ENCODE measurements at places on chromosomes 5 and 9.
A peak's percentile ranks its signal among the peaks of the same experiment; 100 is the strongest.

DNA sequence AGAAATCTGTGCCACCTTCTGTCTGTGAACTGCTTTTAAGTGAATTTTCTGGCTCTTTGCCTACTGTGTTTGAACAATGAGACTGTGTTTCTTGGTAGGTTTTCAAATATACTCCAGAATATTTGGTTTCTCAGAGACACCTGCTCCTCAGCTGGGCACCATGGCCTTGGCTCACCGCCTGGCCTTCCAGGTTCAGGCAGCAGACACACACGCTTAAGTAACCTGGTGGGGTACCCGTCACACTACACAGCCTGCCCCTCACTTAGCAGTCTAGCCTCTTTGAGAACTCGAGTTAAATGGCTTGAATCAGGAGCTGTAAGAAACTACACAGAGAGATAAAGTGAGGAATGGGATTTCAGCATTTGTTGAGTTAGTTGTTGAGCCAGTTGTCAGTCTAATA is 530.5 kb downstream of the MTRR start:
- no peak for DNase-seq

DNA sequence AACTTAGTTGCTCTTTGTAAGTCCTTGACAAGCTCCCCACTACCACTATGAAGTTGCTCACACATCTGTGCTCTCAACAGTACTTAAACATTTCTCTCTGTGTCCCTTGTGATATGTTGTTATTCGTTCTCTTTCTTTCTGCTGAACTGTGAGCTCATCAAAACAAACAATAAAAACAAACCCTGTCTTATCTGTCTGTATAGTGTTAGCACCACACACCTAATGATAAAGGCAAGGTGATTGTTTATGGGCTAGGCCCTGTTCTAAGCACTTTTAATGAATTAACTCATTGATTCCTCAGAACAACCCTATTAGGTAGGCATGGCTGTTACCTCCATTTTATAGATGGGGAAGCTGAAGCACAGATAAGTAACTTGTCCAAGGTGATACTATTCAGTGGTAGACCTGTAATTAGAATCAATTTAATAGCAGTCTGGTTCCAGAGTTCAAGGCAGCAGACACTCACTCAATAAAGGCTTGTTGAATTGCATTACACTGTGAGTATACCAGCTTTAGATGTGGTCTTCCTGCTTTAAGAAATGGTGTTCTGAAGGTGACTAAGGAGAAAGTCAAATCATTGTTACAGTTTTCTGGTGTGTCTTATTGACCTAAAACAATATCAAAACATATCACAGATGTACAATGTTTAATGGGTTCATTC is 153.6 kb upstream of the ELL2 start:
- DNase-seq, result no peak

DNA sequence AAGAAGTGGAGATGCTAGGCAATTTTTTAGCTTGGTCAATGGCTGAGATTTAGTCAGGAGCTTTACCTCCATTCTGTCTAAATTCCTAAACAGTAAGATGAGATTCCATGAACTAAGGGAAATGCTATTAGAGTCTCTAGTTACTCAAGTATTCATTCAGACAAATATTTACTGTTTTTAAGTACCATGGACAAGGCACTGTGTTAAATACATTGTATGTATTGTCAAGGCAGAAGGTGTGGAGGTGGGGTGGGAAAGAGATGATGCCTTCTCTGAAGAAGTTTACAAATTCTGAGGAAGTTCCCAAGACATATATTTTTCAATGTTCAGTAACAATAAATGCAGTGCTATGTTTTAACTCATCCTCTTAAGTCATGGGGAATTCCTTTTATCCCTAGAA is 459.9 kb upstream of the NMUR2 start:
- no peak for DNase-seq

GRCh38 chr5:56330806-56331205 is 97.7 kb upstream of the ANKRD55 start:
- DNase-seq, result no peak

DNA sequence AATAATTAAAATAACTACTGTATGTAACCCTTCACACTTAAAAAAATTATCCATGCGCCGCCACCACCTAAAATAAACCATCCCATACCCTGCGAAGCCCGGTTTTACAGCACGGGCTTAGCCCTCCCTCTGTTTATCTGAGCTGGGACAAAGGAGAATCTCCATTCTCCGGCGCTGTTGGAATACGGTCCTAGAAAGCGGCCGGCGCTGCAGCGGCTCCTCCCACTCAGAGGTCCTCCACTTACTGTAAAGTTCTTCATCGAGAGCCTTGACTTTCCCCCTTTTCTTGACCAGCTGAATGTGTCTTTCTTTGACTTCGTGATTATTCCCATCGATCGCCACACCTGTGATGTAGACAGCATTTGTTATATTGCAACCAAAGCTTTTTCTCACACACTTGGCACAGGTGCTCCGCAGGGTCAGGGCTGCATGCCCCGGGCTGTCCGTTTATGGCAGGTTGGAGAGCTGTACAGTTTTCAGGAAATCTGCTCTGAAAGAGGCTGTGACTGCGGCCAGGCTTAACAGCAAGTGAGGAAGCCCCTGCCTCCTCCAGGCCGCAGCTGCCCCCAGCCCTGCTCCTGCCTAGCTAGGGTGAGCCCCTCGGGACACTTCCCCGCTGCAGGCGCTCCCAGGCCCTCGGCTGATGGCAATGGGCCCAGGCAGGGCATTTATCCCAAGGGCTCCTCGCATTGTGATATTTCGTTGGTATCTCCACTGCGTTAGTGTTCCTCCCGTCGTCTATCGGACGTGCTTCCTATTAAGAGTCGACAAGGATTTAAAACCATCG is 16.7 kb downstream of the GFPT2 start:
- DNase-seq, result no peak

GRCh38 chr5:127549551-127549950 is 32.1 kb downstream of the PRRC1 start:
- DNase-seq, result no peak

- no peak for DNase-seq
Observed at GRCh38 chr5:1050423-1051365, 42.1 kb downstream of the NKD2 start.

DNA sequence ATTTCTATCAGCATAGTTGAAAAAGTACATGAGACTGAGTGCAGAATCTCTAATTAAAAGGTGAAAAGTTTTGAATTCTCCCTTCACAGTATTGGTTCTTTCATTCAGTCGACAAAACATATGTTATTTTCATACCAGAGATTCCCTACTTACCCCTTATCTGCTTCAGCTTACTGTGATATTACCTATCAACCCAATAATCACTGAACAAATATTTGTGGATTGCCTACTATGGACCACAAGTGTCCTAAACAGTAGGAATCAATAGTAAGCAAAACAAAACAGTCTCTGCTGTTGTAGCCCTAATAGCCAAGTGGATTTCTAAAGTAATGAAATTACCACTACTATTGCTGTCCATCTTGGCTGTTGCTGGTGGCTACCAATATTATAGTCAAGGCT is 11.5 kb downstream of the CCDC152 start:
- DNase-seq, result no peak

GRCh38 chr5:141878186-141878710 is at the start of gene PCDH1:
TSS of gene PCDH1 (minus strand) at chr5:141878410. CDS start at chr5:141878262, 148 bp downstream.
- DNase-seq, result no peak

DNA sequence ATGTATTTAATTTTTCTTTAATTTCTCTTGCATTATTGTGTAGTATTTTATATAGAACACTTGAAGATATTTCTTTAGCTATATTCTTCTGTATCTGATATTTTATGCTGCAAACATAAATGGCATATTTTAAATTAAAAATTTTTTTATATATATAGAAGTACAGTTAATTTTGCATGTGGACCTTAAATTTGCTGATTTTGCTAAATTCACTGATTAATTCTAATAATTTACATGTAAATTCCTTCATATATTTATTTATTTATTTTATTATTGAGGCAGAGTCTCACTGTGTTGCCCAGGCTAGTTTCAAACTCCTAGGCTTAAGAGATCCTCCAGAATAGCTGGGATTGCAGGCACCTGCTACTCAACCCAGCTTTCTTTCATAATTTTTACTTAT is 276.9 kb downstream of the PRR16 start:
- no peak for DNase-seq

DNA sequence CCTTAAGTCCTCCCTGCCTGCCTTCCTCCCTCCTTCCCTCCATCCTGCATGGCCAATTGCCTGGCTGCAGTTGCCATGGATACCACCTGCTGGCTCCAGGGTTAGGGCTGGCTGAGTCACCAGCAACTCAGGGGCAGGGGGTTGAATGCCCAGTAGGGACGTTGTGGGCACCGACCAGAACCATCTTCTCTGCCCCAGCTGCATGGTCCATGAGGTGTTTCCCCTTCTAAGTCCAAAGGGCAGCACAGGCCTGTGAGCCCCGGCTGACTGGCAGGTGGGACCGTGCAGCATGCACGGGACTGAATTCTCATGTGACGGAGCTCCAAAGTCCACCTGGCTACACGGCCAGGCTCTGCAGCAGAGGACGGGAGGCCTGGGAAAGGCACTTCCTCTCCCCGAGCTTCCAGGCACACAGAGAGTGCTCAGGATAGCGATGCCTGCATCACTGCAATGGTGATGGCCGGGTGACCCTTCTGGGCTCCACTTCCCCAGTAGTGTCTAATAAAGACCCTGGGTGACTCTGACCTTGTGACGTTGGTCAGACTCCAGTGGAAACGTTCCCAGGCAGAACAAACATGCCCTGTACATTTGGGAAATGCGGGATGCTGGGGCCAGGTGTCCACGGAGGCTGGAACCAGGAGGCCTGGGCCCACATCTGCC is 5.7 kb downstream of the ASS1 start:
- no peak for DNase-seq

- DNase-seq, result no peak
Observed at GRCh38 chr9:7937761-7938491, 138.3 kb upstream of the DMAC1 start.

DNA sequence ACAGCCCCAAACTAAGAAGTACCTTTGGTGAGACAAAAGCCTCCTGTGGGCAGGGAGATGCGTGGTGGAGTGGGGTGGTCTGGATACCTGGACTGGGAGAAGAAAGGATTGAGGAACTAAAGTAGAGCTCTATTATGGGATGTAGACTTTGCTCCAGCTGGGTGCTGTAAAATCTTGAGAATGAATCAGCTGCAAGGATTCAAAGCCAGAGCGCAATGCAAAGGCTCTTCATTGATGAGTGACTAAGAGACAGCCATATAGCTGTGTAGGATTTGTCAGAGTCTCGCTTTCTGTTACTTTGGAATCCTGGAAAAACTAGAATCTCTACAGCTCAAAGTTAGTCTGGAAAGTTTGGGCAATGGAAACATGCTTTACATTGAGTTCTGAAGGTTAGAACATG is 159.9 kb downstream of the TAF11L14 start:
- no peak for DNase-seq

GRCh38 chr9:109379513-109379912 is 58.7 kb upstream of the EPB41L4B start:
- no peak for DNase-seq

GRCh38 chr5:75325242-75325641 is 11.8 kb upstream of the HMGCR start:
- DNase-seq, result no peak

DNA sequence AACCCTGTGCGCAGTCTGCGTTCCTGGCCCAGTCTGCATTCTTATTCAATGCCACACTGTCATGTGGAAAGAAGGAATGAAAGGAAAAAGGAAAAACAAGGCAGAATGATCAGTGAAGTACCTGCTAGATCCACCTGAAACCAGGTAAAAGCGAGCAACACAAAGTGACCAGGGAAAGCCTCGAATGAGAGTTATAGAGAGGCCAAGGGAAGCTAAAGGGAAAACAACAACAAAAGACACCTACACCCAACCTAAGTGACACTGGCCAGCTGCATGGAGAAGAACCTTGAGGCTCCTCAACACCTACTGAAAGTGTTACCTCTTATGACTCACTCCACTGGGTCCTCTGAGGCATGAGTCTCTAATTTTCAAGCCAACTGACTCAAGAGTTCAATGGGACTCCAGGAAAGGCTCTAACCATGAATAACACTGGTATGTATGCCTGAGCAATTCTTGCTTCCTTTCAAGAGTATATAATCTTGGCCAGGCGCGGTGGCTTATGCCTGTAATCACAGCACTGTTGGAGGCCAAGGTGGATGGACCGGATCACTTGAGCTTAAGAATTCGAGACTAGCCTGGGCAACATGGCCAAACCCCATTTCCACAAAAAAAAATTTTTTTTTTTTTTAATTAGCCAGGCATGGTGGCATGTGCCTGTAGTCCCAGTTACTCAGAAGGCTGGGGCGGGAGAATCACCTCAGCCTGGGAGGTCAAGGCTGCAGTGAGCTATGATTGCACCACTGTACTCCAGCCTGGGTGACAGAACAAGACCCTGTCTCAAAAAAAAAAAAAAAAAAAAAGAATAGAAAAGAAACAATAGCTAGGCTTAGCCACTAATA is 29.0 kb downstream of the MTMR12 start:
- peak; percentile 35 for DNase-seq

DNA sequence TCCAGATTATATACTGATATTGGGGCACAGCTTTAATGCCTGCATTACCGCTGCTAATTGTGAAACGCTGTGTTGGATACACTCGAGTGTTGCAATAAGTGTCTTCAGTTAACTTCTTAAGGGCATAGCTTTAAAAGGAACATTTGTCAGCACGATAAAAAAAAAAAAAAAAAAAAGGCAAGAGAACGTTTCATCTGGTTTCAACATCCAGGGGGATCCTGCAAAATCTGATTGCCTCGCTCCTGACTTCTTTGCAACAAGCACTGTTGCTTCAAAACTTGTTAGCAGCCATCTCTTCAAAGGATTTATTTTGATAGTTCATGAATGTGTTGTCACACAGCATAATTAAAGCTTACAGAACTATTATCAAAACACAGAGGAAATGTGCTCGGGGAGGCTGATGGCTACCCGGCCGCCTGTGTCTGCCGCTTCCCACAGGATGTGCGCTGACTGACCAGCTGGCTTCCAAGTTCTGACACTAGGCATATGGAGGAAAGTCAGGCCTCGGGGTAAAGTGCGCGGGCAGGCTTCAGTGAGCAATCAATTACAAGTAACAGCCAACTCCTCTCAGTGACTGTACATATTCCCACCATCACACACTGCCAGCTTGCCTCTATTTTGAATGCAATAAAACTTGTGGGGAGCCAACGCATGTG is 77.7 kb downstream of the EBF1 start:
- no peak for DNase-seq

DNA sequence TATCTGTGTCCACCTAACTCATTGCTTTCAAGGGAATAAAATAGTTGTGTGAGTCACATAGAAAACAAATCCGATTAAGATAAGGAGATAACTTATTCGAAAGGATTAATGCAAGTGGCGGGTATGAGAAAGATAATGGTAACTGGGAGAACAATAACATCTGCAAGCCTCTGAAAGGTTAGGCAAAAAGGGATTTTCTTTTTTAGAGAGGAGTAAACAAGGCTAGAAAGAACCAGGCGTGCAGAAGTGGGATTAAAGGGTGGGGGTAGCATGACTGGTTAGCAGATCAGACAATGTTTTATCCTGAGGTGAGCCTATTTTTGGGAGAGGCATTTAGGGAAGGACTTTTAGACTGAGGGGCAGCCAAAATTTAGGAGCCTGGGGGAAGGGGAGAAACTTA is 34.7 kb upstream of the JMY start:
- no peak for DNase-seq

DNA sequence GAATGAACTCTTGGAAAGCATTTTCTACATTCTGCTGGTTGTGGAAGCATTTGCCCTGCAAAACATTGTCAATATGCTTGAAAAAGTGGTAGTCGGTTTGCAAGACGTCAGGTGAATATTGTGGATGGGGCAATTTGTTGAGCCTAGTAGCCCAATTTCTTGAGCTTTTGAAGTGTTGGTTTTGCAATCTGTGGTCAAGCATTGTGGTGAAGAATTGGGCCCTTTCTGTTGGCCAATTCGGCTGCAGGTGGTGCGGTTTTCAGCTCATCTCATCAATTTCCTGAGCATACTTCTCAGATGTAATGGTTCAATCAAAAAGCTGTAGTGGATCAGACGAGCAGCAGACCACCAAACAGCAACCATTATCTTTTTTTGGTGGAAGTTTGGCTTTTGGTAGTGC is 426.8 kb upstream of the CDH9 start:
- no peak for DNase-seq

All from kidney glomerular epithelial cell (primary cell).